Activated T-cell treated with anti-CD3 and anti-CD28 coated beads, Interleukin-2, amount 50 U/mL, for 1 hour (primary cell): ENCODE measurements at places on chromosomes 16 and 17.
A peak's percentile ranks its signal among the peaks of the same experiment; 100 is the strongest.

DNA sequence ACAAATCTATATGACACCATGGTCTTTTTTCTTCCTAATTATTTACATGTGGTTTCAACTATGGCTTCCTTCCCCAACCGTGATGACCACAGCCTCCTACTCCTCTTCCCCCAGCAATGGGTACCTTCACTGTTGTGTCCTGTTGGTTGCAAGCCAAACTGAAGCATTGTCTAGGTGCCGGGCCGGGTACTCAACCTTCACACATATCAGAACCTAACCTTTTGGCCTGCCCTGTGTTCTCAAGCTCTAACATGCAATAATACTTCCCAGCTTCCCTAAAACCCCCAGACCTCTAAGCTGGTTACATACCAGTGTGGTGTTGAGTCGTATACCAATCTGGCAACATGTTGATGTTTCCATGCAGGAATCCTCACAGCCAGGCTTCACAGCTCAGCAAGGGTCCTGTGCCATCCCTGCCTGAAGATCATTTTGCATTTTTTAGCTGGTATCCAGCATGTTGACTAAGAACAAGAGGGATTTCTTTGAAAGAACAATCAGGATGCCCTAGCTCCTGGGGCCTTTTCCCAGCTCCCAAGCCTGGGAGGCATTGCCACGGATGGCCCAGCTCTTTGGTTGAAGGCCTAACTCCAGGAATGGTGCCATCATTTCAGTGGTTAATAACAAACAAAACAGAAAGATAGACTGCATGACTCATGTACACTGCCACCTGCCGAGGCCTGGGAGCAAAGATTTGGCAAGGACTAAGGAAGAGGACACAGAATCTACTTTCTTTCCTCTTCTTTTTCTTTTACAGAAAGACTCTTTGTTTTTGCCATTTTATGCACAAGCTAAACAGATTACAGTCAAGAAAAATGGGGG, 373.7 kb upstream of the SALL1 start:
- no peak for DNase-seq

- no peak for DNase-seq
Observed at GRCh38 chr16:88613293-88613692, 25.1 kb upstream of the IL17C start.

- no peak for DNase-seq
Observed at GRCh38 chr16:66446737-66447136, 19.6 kb downstream of the BEAN1 start.

GRCh38 chr17:31788571-31788946, 70.5 kb downstream of the COPRS start:
- DNase-seq, result no peak

GRCh38 chr16:19707569-19708295, 10.3 kb downstream of the KNOP1 start:
- DNase-seq, result no peak

DNA sequence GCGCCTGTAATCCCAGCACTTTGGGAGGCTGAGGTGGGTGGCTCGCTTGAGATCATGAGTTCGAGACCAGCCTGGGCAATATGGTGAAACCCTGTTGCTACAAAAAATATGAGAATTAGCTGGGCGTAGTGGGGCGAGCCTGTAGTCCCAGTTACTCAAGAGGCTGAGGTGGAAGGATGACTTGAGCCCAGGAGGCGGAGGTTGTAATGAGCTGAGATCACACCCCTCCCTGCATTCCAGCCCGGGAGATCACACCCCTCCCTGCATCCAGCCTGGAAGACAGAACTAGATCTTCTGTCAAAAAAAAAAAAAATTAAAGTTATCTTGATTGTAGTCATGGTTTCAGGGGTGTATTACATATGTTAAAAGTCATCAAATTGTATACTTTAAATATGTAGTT, 26.8 kb upstream of the GLG1 start:
- DNase-seq, result no peak

DNA sequence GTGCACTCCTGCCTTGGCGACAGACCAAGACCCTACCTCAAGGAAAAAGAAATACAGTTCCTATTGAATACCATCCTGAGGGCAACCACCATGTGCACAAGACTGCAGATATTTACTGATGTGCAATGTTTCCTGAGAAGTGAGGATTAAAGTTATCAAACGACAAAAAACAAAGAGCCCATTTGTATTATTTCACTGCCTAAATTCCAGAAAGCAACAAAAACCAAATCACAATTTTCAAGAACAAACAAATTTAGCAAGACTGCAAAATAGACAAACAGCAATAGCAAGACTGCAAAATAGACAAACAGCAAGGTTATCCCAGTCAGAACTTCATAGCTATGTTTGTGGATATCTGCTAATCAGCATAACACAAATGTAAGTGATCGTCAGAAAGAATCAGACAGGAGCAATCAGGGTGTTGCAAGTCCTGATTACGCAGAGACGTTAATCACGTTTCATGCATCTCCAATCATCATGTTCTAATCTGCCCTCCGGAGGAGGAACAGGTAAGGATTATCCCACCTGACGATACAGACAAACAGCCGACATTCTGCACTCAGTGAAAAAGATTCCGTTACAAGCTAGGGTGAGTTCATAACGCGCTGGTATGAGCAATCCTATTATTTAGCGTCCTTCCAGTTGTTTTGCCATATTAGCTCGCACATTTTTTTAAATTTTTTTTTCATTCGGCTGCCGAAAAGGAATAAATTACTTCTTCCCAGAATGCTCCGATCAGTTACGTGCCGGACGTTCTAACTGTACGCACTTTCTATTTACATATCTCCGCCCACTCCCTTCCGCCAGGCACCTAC, 2.9 kb downstream of the TMEM107 start:
- DNase-seq, result peak; percentile 49

GRCh38 chr16:80691111-80691741, 113.2 kb downstream of the CDYL2 start:
- no peak for DNase-seq

GRCh38 chr17:4587803-4588202, 3.5 kb downstream of the SMTNL2 start:
- DNase-seq, result no peak

- no peak for DNase-seq
Observed at GRCh38 chr16:89268585-89268984, 51.1 kb downstream of the ZNF778 start.

DNA sequence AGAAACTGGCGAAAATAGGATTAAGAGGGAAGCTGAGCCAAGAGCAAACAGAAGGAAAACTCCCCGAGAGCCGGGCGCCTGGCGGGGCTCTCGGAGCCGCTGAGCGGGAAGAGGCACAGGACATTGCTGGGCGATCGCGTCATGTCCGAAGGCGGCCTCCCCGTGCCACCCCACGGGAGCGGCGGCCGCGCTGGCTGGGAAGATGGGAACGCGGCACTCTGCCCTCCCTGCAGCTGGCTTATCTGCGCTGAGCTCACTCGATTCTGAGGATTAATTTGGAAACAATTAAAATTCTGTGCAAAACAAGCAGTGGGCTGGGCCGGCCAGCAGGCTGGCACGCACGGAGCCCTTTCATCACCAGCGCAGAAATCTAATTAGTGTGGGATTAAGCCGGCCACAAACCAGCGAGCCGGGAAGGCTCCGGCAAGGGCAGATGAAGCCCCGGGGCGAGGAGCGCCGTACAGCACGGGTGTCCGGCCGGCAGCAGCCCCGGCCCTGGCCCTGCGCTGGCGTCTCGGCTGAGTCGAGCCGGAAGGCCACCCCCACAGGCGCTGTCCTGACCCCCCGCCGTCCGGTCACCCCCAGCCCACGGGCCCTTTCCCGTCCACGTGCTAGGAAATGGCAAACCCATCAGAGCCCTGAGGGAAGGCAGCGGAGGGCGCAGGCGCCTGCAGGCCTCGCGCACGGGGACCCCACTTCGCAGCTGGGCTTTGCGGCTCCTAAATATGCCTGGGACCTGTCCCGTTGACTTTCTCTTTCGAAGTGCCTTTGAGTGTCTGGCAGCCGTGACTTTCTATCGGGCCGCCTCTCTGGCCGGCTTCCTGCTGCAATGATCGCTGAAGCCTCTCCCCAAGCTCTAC, 37.9 kb downstream of the SOX8 start:
- DNase-seq, result no peak

DNA sequence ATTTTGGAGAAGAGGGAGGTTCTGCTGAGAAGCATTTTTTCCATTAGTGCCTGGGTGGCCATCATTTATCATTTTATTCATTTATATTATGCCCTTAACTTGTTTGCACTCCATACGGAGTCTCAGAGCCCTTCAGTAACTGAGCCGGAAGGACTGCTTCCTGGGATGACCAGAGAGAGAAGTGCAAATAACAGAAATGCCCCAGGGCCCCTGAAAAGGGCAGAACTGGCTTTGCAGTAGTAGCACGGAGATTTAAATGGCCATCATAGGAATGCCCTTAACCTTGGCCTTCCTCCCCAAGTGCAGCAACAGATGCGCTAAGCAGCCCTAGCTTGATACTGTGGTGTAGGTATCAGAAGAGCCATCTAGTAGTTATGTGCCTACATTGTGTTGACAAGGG, 58.5 kb downstream of the NUP93 start:
- no peak for DNase-seq

DNA sequence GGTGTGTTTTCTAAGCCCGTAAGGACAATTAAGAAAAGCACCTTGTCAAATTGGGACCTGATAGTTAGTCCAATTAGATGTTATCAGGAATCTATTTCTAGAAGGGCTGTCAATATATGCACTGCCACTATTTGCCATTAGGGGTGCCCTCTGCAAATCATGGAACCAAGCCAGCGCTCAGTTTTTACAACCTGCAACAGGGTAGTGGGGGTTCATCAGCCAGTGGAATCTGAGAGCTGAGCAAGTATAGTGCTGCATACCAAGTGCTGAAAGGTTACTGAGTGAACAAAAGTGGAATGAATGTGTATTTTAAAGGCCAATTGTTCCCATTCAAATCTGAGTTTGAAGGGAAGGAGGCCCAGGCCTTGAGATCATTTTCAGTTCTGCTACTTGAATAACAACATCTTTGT, 10.4 kb downstream of the PRR11 start:
- peak; percentile 27 for DNase-seq

GRCh38 chr16:9625122-9625521, 533.7 kb downstream of the HAPSTR1 start:
- DNase-seq, result no peak

GRCh38 chr17:32943206-32943605, 15.3 kb downstream of the TMEM98 start:
- DNase-seq, result no peak

- no peak for DNase-seq
Observed at GRCh38 chr16:55678161-55678821, 22.5 kb downstream of the SLC6A2 start.

DNA sequence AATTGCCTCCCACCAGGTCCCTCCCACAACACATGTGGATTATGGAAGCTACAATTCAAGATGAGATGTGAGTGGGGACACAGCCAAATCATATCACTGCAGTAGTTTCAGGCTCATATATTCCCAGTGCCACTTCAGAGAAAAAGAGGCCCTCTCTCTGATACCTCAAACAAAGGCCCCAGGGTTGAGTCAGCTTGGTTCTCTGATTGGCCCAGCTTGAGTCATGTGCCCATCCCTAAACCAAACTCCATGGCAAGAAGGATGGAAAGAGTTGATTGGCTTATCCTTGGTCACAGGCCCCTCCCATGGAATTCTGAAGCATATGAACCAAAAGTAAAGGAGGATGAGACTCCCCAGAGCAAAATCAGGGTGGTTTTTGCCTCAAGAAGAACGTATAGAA, 75.9 kb upstream of the IRX6 start:
- DNase-seq, result no peak

GRCh38 chr17:82287868-82288801, 14.6 kb upstream of the CSNK1D start:
- DNase-seq, result no peak

GRCh38 chr17:9859781-9860180, 34.1 kb downstream of the GLP2R start:
- DNase-seq, result no peak

DNA sequence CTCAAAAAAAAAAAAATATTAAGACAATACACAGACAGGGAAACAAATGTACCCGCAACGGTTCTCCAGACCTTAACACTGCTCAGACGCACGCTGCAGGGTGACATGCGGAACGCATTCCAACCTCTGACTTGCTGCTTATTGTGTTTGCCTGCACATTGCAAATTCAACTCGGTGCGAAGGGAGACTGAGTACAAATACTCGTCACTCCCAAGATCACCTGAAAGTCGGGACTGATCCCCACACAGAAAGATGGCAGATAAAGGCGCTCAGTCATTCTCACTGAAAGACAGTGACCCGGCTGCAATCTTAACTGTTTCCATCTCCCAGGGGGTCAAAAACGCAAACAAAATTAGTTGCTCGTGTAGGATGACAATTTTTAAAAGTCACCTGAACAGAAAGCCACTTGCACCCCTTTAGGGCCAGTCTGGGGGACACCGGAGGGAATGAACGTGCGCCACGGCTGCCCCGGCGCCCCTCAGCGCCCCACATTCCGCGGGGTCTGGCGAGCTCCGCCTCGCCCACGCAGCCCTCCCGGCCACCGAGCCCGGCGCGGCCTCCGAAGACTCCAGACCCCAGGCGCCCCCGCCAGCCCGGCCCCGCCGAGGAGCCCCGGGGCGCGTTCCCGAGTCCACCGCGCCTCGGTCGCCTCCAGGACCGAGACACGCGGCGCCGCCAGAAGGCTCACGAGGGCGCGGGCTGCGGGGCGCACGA, 589 bp downstream of the CLCN7 start:
- no peak for DNase-seq

GRCh38 chr16:73432850-73433730, 385.2 kb upstream of the ZFHX3 start:
- DNase-seq, result no peak

GRCh38 chr17:83155128-83156121, 76.0 kb downstream of the METRNL start:
- DNase-seq, result no peak

DNA sequence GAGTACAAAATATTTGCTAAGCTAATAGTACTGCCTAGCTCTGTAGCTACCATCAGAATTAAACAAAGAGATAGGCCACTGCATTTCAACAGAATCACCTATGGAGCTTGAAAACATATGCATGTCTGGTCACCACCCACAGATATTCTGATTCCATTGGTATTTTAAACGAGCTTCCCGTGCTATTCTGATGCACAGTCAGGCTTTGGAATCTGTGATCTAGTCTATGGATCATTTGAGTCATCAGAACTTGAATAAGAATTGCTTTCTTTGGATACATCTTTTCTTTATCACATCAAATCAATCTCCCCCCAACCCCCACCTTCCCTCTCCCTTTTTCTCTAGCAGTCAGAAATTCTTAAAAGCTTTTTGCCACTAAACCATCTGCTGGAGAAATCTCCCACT, 124.7 kb downstream of the NPIPB5 start:
- DNase-seq, result no peak
